ENCODE measurements at places on chromosomes 4 and X.

DNA sequence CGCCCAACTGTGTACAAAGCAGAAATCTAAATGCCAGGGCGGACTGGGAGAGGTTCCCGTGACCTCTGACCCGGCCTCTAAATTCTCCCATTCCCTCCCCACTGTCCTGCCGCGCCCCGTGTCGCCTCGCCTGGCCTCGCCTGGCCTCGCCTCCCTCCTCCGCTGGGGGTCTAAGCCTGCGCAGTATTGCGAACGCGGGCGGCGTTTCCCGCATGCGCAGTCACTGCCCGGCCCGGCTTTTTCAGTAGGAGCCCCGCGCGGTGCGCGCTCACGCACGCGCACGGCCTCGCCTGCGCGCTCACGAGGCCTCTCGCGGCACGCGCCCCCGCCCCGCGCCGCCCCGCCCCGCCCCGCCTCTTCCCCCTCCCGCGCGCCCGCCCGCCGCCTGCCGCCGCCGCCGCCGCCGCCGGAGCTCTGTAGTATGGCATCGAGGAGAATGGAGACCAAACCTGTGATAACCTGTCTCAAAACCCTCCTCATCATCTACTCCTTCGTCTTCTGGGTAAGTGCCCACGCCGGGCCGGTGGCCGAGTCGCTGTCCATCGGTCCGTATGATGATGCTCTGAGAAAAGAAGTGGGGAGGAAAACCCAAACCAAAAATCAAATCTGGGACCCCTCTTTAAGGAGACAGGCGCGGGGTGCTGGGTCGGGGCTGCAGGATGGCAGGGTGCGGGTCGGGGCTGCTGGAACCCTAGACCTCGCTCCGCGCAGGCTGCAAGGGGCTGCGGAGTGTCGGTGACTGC is at the start of gene TSPAN7:
Gene TSPAN7, plus strand, starts transcription at position 417 of the 743 bp plus-strand sequence. Its CDS starts 5 bp downstream, at position 422.
- peak; percentile 69 for DNase-seq

DNA sequence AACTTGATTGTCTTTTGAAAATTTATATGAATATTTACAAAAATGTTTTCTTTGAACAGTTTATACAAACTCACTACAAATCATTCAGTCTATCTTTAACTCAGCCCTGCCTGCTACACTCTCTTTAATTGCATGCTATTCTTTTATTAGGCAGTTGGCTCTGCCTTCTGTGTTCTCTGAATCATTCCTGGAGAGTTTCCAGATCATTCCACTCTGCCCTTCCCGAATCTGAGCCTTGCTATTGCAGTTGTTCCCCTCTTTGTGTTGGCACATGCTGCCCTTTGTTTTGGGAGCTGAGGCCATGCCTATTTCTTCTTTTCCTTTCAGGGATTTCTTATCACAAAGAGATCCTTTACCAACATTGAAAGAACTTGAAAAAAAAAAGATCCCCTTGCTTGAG is 8.7 kb upstream of the TECRL start:
- DNase-seq: no peak

DNA sequence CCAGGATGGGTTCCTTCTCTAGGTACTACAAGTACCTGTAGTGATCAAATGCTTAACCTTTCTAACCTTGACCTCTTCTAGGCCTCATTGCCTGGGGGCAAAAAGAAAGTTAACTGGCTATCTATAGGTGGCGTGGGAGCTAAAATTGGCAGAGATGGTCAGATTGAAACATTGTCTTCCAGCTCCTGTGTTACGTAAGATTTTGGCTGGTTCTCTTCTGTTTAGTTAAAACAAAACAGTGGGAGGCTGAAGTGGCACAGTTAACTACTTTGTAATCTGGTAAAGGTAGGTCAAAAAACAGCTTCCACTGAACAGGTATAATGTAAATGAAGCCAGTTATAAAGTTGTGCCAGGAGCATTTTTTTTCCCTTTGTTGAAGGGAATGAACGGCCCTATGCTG is 115.2 kb downstream of the MBNL3 start:
- no peak for DNase-seq

GRCh38 chr4:87017580-87018342 is 83.0 kb downstream of the AFF1 start:
- DNase-seq: no peak

- DNase-seq: no peak
Observed at GRCh38 chr4:138677748-138678147, 337.8 kb upstream of the NOCT start.

GRCh38 chr4:139700568-139700967 is 34.9 kb downstream of the MGST2 start:
- DNase-seq: no peak

DNA sequence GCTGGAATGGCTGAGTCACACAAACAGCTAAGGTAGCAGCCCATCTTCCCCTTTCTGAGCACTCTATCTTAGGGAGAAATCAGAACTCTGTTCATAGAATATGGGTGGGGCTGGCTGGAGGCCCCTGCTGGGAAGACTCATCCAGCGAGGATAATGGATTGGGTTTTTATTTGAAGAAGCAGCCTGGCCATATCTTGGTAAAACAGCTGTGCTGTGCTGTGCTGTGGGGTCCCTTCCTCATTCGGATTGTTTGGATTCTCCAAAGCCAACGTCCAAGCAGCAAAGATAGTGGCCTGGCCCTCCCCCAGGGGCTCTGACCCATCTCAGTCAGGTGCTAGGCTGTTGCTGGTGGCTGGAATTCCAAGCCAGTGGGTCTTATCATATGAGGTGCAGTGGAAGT is 63.8 kb downstream of the ZNF718 start:
- no peak for DNase-seq

GRCh38 chr4:110085131-110085530 is 113.3 kb downstream of the ELOVL6 start:
- no peak for DNase-seq

DNA sequence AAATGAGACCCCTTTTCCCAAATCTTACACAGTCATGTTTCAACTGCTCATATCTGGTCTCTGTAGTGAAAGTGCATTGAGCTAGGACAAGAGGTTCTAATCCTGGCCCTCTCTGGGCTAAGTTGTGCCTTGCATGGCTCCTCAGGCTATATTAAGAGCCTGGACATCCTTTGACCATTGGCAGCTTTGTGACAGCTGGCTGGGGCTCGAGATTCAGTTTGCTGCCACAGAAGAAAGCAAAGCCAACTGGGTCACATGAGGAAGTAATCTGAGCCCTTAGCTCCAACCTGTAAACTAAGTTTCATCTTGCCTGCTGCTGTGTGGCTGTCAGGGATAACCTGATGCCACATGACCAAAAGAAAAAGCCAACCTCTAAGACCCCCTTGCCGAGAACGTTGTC is 51.8 kb upstream of the JADE1 start:
- DNase-seq: no peak

DNA sequence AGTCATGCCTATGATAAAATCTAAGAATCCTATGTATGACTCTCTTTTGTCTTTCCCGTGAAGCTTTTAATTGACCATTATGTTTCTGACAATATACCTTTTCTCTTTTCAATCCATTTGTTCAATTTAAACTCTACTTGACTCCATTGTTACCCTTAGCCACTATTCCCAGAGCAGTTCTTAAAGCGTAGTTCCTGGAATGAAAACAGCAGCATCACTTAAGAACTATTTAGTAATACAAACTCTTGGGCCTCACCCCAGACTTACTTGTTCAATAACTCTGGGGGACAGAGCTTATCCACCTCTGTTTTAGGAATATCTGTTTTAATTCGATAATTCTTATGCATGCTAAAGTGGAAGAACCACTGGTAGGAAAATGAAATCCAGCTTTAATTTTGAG is 358.4 kb downstream of the PRR32 start:
- DNase-seq: no peak

- DNase-seq: no peak
Observed at GRCh38 chr4:9704551-9705332, 76.7 kb upstream of the DRD5 start.

DNA sequence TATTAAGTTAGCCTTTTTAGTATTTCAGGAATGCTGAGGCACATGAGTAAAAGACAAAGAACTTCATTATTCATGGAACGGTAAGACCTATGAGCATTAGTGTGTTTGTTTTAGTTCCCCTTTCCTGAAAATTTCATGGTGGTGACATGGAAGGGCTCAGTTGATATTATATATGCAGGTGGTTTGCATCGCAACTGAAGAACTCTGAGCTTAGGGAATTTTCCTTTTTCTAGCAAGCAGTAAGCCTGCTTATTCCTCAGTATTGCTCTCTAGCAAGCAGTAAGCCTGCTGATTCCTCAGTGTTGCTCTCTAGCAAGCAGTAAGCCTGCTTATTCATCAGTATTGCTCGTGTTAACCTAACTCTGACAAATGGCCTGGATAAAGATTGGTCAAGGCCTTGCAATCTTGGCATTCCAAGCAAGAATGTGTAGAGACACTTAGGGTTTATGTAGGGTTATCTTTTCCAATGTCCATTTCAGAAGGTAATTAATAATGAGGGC is 37.7 kb upstream of the MAGEB18 start:
- no peak for DNase-seq

DNA sequence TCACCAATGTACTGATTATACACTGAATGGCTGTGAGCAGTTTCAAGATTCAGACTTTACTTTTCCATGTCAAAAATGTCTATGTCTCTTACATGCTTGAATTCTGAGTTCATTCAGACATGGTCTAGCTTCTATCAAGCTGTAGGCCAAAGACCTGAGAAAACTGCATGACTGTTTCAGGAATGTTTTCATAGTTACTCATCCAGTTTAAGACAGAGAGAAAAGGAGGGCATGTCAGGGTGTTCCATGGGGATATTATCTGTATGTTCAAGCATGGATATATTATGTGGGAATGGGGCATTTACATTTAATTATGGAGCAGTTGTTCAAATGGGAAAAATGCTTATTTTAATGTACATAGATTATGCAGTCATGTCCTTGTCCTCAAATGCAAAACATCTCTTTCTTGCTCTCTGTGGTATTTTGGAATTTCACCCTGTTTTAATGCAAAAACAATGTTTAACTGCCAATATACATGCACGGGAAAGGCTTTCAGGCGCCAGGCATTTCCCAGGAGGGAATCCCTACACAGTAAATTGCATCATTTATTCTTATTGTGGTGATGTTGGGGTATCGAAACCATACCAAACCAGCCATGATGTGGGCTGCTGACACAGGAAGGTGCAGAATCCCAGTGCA is 429.1 kb upstream of the INTU start:
- DNase-seq: no peak

- peak; percentile 73 for DNase-seq
Observed at GRCh38 chr4:17780501-17781299, 721 bp downstream of the FAM184B start.

- no peak for DNase-seq
Observed at GRCh38 chrX:32948130-32948529, 263.2 kb downstream of the DMD start.

DNA sequence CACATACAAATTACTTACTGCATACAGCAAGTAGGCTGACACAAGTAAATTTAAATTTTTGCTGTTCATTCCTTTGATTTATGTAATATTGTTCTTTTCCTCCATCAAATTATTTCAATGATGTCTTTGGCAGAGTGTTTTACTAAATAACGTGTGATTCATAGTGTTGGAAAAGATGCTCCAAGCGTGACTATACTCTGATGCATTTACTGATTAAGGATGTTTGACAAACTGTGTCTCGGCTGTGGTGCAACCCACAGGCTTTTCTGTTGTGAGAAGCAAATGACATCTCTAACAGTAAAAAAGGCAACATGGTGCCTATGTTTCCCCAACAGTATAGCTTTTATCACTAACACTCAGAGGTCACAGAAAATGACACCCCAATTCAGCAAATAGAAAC is 540.9 kb downstream of the PPP4R3C start:
- DNase-seq: no peak

- DNase-seq: no peak
Observed at GRCh38 chr4:106355193-106355592, 13.4 kb downstream of the GIMD1 start.

GRCh38 chr4:12881945-12882584 is 602.1 kb downstream of the RAB28 start:
- DNase-seq: no peak

DNA sequence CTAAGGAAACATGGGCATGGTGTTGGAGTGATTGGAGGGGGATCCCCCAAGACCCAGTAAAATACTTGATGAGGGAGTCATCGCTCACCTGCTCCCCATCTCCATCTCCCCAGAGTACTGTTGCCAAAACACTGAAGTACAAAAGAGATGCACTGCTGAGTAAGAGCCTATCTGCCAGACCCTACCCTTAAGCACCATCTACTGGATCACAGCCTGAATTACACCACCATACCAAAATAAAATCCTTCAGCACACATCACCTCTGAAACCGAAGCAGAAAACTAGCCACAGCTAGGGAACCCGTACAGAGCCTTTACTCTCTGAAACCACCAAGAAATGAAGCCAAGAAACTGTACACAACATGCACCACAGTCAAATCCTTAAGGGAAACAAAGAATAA is 466.3 kb upstream of the ACTRT1 start:
- peak; percentile 0 for DNase-seq

GRCh38 chr4:184662236-184662635 is 12.7 kb downstream of the PRIMPOL start:
- no peak for DNase-seq
